ENCODE measurements at places on chromosomes 2 and 18.

DNA sequence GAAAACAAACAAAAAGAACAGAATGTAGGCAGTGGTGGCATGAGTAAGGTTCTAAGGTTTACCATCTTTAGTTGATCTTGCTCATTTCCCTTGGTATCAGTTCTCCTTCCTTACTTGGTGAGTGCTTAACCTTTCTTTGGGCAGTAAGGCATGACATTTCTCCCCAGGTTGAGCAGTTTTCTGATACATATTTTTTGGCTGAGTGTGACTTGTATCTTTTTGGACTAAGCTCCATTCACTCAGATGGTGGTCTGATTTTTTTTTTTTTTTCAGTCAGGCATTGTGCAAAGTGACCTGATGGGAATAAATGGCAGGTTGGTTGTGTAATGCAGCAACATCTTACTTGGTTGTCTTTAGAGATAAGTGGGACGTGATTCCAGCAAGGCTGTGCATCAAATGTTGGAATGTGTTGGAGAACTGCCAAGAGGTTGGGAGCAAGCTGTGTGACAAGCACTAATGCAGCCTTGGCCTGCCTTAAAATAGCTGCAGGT lies 15.1 kb downstream of the SPTBN1 start:
- DNase-seq, result peak; percentile 64

DNA sequence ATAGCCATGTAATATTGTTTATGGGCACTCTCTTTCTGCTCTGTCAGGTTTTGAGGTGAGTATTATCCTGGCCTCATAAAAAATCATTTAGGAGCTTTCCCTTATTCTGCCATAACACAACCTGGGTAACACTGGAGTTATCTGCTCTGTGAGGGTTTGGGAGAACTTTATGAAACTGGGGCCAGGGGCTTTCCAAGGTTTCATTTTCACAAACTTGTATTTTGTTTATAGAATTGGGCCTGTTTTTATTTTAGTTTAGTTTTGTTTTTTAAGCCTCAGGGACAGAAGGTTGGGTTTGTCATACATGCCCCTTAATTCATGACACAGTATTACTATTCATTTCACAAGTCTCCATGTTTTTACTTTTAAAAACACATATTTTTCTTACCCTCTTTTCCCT lies 83.5 kb downstream of the IRS1 start:
- DNase-seq, result no peak

DNA sequence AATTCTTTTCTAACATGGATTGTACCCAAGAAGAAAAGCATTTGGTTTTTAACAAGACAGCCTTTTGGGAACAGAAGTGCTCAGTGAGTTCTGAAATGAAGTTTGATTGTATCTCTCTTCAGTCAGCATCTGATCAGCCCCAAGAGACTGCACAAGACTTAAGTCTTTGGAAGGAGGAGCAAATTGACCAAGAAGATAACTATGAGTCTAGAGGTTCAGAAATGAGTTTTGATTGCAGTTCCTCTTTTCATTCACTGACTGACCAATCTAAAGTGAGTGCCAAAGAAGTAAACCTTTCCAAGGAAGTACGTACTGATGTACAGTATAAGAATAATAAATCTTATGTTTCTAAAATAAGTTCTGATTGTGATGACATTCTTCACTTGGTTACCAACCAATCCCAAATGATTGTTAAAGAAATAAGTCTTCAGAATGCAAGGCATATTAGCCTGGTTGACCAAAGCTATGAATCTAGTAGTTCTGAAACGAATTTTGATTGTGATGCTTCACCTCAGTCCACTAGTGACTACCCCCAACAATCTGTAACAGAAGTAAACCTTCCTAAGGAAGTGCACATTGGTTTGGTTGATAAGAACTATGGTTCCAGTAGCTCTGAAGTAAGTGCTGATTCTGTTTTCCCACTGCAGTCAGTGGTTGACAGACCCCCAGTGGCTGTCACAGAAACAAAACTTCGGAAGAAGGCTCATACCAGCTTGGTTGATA lies 31.2 kb downstream of the ZDBF2 start:
- DNase-seq, result no peak

GRCh38 chr18:76973520-76974266 lies 151.3 kb downstream of the ZNF236 start:
- no peak for DNase-seq

DNA sequence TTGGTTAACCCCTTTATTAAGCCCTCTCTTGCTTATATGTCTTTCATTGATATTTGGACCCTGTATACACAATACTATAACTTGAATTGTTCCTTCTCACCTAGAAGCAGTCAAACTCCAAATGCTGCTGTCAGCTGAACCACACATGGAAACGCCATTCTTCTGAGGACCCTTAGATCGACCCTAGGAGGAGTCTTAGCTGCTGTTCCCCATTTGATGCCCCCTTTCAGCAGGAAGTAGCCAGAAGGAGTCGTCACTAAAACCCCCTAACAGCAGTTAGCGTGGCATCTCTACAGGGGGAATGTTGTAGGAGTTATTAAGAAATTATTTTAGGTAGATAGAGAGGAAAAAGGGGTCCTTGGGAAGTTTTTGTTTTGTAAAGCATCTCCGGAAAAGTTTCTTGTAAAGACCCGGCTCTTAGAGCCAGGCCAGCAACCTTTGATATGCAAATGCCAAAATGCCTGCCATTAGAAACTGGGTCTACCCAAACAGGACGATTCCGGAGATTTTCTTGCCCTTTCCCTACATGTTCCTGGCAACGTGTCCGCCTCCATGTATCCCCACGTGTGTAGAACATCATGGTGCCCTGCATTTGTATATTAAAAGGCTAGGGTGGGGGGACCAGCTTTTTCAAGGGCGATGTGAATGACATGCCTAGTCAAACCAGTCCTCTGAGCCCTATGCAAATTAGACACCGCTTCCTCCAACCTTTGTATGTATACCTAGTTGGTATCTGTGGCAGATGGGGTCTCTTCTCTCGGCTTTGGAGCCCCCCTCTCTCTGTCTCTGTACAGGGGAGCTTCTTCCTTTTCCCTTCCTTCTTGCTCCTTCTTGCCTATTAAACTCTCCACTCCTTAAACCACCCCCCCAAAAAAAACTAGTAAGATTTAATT lies 638.4 kb upstream of the POU3F3 start:
- DNase-seq, result no peak

- DNase-seq, result peak; percentile 49
Observed at GRCh38 chr2:121080013-121080772, 204.8 kb downstream of the TFCP2L1 start.

- DNase-seq, result no peak
Observed at GRCh38 chr2:72347081-72347480, 199.4 kb upstream of the CYP26B1 start.

DNA sequence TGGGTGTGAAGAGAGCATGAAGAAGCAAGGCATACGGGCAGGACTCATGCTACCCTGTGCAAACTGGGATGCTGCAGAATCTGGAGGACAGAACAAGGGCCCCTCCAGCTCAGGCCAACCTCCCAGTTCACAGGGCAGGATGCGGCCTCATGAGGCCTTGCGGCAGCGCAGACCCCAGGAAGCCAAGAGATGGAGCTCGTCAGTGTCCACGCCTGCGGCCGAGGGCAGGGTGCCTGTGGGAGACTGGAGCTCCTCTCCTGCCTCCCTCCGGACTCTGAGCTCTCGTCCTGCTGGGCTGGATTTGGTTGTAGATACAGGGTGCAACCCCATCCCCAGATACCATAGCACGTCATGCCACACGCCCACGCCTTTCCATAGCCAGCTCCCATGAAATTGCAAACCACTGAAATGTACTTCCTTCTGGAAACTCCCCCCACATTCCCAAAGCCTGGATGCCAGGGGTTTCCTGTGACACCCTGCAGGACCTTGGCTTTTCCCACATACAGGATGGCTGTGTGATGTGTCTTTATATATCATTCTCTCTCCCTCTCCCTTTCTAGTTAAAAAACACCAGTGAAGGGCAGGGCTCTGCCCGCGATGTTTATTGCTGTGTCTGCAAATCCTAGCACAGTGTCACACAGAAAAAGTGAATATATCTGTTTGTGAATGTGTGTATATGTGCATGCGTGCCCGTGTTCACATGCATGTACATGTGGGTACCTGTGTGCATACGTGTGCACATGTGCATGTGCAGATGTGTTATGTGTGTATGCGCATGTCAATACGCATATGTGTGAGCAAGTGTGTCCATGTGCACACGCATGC lies 12.3 kb upstream of the SNTG2 start:
- DNase-seq, result peak; percentile 62

DNA sequence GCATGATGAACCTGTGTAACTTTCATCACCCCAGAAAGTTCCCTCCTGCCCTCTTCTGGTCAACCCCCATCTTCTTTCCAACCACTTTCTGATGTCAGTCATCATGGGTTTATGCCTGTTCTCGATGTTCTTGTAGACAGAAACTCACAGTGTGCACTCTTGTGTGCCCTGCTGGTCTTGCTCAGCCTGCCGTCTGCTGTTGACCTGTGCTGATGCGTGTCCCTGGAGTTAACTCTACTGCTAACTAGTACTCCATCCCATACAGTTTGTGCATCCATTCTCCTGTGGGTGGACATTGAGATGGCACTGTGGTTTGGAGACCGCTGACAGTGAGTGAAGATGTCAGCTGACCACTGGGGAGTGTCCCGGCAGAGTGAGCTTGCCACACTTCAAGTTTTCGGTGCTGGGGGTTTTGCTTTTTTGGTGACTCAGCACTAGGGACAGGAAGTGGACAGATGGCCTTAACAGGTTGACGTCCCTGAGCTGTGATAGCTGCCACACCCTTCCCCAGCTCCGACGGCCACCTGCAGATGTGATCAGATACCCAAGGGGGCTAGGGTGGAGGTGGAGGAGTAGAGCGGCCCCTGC lies 14.8 kb downstream of the KLHL29 start:
- no peak for DNase-seq

- peak; percentile 21 for DNase-seq
Observed at GRCh38 chr2:233165895-233166661, 85.4 kb upstream of the ATG16L1 start.

DNA sequence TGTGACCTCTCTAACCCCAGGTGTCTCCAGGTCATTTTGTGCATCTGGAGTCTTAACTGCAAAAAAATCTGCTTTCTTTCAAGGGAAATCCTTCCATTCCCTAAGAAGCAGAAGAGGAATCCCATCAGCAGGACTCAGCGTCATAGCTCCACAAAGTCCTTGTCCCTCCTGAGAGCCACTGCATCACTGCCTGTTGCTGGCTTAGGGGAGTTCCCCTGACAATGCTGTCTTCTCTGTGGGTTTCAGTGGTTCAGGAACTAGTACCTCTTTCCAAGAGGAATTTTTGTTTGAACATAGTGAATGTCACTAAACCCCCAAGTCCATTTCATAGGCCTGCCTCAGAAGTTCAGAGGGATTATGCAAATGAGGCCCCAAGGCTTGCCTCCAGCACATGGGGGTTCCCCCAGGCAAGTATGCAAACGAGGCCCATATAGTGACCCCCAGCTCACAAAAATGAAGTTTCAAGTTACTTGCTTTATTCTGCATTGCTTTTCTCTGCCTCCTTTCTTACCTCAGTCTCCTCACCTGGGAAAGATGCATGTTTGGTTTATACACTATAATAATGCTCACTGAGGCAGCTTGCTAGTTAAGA lies 513.9 kb upstream of the MEX3C start:
- DNase-seq, result no peak

GRCh38 chr2:231364061-231364460 lies 31.4 kb upstream of the B3GNT7 start:
- no peak for DNase-seq

DNA sequence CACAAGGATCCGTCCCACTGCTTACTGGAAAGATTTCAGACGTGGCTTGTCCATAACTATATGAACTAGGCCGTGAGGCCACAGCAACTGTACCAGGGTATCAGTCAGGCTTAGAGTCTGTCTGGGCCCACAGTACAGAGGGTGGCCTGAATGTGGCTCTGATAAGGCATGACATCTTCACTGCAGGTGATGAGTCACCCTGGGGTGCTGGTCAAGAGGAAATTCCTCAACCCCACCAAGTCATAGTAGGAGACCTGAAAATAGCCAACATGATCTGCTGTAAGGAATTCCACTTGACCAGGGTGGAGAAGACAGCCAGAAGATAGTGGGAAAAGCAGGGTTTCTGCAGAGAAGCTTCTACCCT lies 107.7 kb downstream of the INHBB start:
- peak; percentile 35 for DNase-seq

- no peak for DNase-seq
Observed at GRCh38 chr2:107007927-107008326, 122.0 kb upstream of the ST6GAL2 start.

DNA sequence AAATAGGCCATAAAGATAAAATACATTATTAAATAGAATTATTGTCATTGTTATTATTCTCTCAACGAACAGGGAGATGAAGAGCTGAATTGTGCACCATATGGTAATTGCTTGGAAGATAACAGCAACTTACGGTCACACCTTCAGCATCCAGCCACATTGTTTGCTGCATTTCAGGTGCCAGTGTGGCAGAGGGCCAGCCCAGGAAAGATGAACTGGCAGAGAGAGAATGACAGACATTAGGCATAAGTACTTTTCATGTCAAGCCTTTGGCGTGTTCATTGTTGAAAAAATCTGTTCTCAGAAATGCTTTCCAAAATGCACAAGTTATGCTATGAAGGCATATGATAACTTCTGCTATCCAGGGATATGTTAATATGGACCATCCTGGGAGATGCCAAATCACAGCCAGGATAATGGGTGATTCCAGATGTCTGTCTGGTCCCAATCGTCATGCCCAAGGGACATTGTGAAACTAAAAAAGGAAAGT lies 748.6 kb upstream of the PIK3C3 start:
- no peak for DNase-seq

DNA sequence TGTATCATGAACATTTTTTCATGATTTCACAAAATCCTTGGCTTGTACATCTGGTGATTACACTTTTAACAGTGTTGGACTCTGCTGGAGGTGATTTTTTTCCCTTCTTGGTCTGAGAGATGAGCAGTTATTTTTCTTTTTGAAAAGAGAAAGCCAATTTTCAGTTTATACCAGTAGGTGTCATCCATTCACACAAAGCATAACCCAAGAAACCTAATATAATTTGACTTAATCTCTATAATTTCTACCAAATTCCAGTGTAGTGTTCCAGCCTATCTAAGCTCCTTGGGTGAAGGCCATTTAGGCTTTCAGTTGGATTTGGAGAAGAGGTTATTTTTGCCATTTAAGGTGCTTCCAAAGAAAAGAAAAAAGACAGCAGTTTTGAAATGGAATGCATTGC lies 7.7 kb upstream of the ICOS start:
- peak; percentile 20 for DNase-seq

- DNase-seq, result no peak
Observed at GRCh38 chr2:6769346-6769745, 96.4 kb downstream of the CMPK2 start.

DNA sequence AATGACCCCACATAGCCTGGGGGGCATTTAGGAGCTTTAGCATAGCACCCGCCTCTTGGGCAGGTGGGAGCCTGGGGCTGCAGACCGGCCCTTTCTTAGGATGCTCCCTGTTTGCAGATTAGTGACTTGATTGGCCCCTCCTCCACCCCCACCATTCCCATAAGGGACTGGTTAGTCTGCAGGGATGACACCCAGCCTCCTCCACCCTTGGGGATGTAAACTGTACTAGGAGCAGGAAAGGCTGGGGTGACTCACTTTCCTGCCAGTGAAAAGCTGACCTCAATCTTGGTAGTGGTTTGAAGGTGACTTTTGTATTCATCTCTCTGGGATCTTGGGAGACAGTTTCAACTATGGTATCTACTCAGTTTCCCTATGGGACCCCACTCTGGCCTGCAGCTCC lies 24.2 kb downstream of the CTIF start:
- DNase-seq, result peak; percentile 91

GRCh38 chr2:144521686-144522085 lies 1.8 kb upstream of the ZEB2 start:
- DNase-seq, result no peak
